Activated CD8-positive, alpha-beta T cell treated with anti-CD3 and anti-CD28 coated beads for 36 hours (primary cell): ENCODE measurements at places on chromosomes 3 and 15. TPM values are rescaled to one million over a fixed set of nuclear protein-coding genes. Genes with fewer than 3 reads are reported as not detected.
A peak's percentile ranks its signal among the peaks of the same experiment; 100 is the strongest.

Gene UBA3
- total RNA-seq, result 75.6 TPM

Gene TSC22D2
- total RNA-seq, result 12.3 TPM

Gene CATSPER2
- 6.6 TPM for total RNA-seq

Gene MYL3
- total RNA-seq, result not detected

Gene DAZL
- total RNA-seq, result not detected

DNA sequence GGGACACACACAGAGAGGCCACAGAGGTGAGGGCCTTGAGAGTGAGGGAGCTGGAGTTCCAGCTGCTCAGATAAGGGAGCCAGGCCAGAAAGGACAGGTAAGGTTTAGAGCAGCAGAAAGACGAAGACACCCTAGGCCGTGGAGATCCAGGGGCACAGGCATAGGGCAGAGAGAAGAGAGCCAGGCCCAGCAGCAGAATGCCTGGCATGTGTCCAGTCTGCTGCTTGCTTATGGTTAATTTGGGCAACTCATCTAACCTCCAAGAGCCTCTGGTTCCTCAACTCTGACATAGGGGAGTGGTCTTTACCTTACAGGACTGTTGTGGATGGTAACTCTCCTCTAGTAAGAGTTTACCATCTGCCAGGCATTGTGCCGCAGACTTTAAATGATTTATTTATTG, 35.9 kb downstream of the STARD5 start:
- peaks cover 46% of the 10 kb centered on the region for H3K36me3 ChIP-seq
- H3K4me1 ChIP-seq, result peaks cover 85% of the 10 kb centered on the region
- H3K27me3 ChIP-seq, result no peaks in the 10 kb centered on the region
- peak overlapping the region; percentile 97 for H3K27ac ChIP-seq
- no peak overlapping the region for H3K4me3 ChIP-seq
- DNase-seq, result no peak

GRCh38 chr3:33729993-33730392, 11.9 kb upstream of the CLASP2 start:
- H3K4me3 ChIP-seq, result no peak overlapping the region
- no peak overlapping the region for H3K27ac ChIP-seq
- no peaks in the 10 kb centered on the region for H3K4me1 ChIP-seq

GRCh38 chr3:28575100-28575745, 226.6 kb upstream of the AZI2 start:
- no peaks in the 10 kb centered on the region for H3K4me1 ChIP-seq
- H3K27ac ChIP-seq, result no peak overlapping the region
- H3K36me3 ChIP-seq, result no peaks in the 10 kb centered on the region
- peaks cover 50% of the 10 kb centered on the region for H3K27me3 ChIP-seq

GRCh38 chr15:39183164-39183881, 397.6 kb upstream of the THBS1 start:
- peaks cover 18% of the 10 kb centered on the region for H3K27me3 ChIP-seq
- H3K4me1 ChIP-seq, result no peaks in the 10 kb centered on the region
- H3K36me3 ChIP-seq, result no peaks in the 10 kb centered on the region

GRCh38 chr15:80384432-80384831, 19.8 kb upstream of the ARNT2 start:
- no peaks in the 10 kb centered on the region for H3K4me1 ChIP-seq
- no peaks in the 10 kb centered on the region for H3K36me3 ChIP-seq
- H3K4me3 ChIP-seq, result no peak overlapping the region
- no peak for DNase-seq
- no peak overlapping the region for H3K27ac ChIP-seq

- no peak overlapping the region for H3K4me3 ChIP-seq
- peaks cover 8% of the 10 kb centered on the region for H3K36me3 ChIP-seq
- DNase-seq, result no peak
- no peak overlapping the region for H3K27ac ChIP-seq
- H3K4me1 ChIP-seq, result peaks cover 69% of the 10 kb centered on the region
Observed at GRCh38 chr15:72491768-72492167, 17.6 kb downstream of the ARIH1 start.

- no peaks in the 10 kb centered on the region for H3K36me3 ChIP-seq
- H3K27me3 ChIP-seq, result peaks cover 17% of the 10 kb centered on the region
- H3K4me1 ChIP-seq, result peaks cover 5% of the 10 kb centered on the region
- no peak for DNase-seq
- no peak overlapping the region for H3K4me3 ChIP-seq
Observed at GRCh38 chr3:120903221-120903620, 4.8 kb upstream of the STXBP5L start.

DNA sequence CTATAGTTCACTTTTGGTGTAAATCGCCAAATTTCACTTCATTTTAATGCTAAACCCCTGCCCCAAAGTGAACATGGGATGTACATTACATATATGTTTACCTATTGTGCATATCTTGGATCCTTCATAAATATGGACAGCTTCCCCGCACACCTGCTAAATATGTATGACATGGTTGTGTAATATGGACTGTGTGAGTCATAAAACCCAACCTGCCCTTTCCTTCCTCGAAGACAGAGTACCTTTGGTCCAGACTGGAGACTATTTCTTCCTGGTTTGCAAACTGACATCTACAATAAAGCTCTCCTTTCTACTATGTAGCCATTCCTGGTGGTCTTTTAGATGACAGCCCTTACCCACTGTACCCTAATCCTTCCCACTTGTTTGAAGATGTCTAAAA, 12.4 kb downstream of the ACTC1 start:
- H3K36me3 ChIP-seq, result no peaks in the 10 kb centered on the region
- DNase-seq, result no peak
- no peak overlapping the region for H3K27ac ChIP-seq
- H3K4me1 ChIP-seq, result no peaks in the 10 kb centered on the region
- H3K4me3 ChIP-seq, result no peak overlapping the region

DNA sequence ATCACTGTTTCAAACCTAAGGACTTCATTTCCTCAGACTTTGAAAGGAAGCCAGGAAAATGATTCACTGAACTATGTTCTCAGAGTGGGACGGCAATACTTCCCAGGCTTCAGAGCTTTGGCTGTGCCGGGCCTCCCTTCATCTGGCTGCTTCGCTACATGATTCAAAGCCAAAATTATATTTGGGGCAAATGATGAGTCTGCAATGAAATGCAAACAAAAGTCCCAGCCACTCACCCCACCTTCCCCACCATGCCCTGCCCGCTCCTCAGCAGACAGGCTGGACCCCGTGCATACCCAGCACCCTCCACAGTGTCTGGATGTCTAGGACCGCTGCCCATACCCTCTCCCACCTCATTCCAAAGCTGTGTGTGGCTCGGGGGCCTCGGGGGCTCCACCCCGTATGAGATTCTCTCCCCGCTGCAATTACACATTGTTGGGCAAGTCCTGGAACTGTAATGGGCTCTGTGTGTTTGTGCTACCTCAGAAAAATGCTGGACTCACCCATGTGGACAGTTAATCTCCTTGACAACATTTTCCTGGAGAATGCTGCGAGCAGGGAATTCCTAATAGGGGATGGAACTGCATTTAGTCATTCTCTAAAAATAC, 32.2 kb downstream of the ATP10A start:
- H3K4me3 ChIP-seq, result no peak overlapping the region
- no peak overlapping the region for H3K27ac ChIP-seq
- no peak for DNase-seq
- peaks cover 27% of the 10 kb centered on the region for H3K4me1 ChIP-seq
- peaks cover 21% of the 10 kb centered on the region for H3K36me3 ChIP-seq

- H3K36me3 ChIP-seq, result peaks cover 19% of the 10 kb centered on the region
- no peak for DNase-seq
- H3K27me3 ChIP-seq, result no peaks in the 10 kb centered on the region
- no peak overlapping the region for H3K27ac ChIP-seq
- H3K4me3 ChIP-seq, result no peak overlapping the region
- H3K4me1 ChIP-seq, result peaks cover 47% of the 10 kb centered on the region
Observed at GRCh38 chr3:150421799-150422548, 13.9 kb downstream of the TSC22D2 start.

DNA sequence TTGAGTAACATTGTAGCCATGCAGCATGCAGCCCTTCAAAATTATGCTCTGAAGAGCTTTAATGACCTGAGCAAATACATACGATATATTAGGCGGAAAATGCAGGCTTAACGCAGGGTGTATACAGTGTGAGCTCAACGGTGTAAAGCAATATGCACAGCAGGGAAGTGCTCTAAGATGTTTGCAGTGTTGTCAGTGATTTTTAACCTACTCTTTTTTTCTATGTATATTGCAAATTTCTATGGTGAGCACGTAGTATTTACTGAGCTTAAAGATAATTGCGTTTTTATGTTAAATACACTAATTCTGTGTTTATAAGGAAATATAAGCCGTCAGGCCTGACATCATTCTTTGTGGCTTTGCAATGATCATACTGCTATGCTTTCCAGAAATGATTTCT, 42.1 kb downstream of the DGKG start:
- H3K4me3 ChIP-seq, result no peak overlapping the region
- no peak overlapping the region for H3K27ac ChIP-seq
- DNase-seq, result no peak
- H3K27me3 ChIP-seq, result no peaks in the 10 kb centered on the region

GRCh38 chr3:3119393-3119851, 7.3 kb upstream of the TRNT1 start:
- H3K4me1 ChIP-seq, result peaks cover 1% of the 10 kb centered on the region
- no peaks in the 10 kb centered on the region for H3K27me3 ChIP-seq
- no peaks in the 10 kb centered on the region for H3K36me3 ChIP-seq
- no peak overlapping the region for H3K27ac ChIP-seq

GRCh38 chr15:52518487-52519371, 10.0 kb downstream of the MYO5A start:
- H3K4me1 ChIP-seq, result peaks cover 7% of the 10 kb centered on the region
- no peaks in the 10 kb centered on the region for H3K36me3 ChIP-seq
- no peak overlapping the region for H3K4me3 ChIP-seq
- H3K27ac ChIP-seq, result no peak overlapping the region

DNA sequence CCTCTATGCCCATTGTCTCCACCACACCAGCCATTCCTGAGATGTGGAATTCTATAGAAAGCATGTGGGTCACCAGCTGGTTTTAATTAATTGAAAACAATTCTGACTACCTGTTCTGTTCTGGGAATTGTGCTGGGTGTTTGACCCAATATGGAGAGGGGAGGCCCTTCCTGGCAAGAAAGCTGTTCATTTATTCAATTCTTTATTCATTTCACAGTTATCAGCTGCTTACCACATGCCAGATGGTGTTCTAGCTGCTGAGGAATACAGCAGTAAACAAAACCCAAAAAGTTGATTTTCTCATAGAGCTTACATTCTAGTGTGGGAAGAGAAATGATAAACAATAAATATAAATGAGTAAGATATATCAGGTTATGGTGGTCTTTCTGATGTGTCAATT, 296.1 kb upstream of the RASGRP1 start:
- no peak overlapping the region for H3K27ac ChIP-seq
- H3K4me1 ChIP-seq, result no peaks in the 10 kb centered on the region
- H3K36me3 ChIP-seq, result no peaks in the 10 kb centered on the region

DNA sequence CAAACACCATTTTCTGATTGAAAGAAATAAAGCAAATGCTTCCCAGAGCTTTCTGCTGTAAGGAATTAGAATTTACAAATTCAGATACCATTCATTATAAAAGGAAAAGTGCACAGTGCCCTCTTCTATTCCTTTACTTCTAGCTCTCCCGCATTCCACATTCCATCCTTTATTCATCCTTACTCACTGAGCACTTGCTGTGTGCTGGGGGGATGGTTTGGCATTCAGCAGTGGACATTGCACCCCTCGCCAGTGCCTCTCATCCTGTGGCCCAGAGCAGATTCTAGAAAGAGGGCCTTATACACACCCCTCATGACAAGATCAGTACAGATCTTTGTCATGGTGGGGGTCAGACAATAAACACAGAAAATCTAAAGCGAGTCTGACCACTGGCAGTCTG, 73.0 kb downstream of the MGLL start:
- peaks cover 4% of the 10 kb centered on the region for H3K27me3 ChIP-seq
- H3K36me3 ChIP-seq, result no peaks in the 10 kb centered on the region
- DNase-seq, result no peak
- no peak overlapping the region for H3K27ac ChIP-seq
- peaks cover 21% of the 10 kb centered on the region for H3K4me1 ChIP-seq
- H3K4me3 ChIP-seq, result no peak overlapping the region

DNA sequence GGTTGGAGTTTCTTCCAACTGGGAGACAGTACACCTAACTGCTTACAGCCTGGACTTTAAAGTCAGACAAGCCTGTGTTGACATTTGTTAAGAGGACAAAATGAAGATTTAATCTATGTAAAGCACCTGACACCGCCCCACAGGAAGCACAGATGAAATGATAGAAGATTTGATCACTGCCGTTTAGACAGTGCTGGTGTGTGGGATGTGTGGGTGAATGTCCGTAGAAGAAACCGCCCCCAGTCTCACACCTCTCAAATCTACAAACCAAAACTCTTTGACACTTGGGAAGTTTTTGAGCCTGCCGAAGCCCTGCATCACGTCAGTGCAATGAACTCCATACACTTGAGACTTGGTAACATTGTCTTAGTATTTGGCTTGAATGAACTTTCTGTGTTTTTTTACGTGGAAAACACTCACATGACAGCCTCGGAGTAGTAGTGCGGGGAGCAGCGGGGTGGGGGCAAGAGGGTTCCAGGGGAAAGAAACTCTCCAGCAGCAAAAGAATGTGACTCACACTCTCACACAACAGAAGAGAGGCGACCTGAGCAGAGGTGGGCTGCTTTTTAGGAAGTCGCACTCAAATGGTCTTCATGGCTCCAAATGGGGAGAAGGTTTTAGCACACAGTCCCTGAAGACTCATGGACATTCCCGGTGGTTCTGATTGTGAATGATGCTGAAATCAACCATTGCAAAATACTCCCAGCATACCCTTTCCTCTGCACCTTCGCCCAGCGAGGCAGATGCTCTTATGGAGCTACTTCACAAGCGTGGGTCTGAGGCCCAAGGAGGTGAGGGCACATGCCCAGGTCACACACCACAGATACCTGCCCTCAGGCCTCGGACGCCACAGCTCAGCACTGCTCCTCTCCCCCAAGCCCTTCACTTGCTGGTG, 79.2 kb downstream of the SRGAP3 start:
- H3K27me3 ChIP-seq, result no peaks in the 10 kb centered on the region
- no peak overlapping the region for H3K4me3 ChIP-seq
- H3K27ac ChIP-seq, result no peak overlapping the region
- H3K36me3 ChIP-seq, result no peaks in the 10 kb centered on the region
- H3K4me1 ChIP-seq, result peaks cover 12% of the 10 kb centered on the region

DNA sequence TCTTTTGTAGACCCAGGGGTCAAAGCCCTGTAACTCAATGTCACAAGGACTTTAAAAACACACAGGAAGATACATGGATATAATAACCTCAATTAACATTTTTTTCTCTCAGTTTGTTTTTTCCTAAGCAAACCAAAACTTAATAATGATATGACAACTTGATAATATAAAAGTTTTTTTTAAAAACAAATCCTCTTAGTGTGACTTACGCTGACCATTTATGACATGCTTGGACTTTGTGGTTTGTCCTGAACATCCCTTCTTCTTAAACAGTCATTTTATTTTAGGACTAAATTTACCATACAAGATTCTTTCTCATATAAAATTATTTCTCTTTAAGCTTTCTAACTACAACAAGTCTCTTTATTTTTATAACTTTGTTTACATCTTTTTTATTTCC, 25.4 kb upstream of the FAM3D start:
- H3K36me3 ChIP-seq, result no peaks in the 10 kb centered on the region
- peaks cover 5% of the 10 kb centered on the region for H3K27me3 ChIP-seq
- H3K4me1 ChIP-seq, result no peaks in the 10 kb centered on the region
- H3K4me3 ChIP-seq, result no peak overlapping the region
